Natural killer cell (primary cell): ENCODE measurements at places on chromosomes 5 and 9.
A peak's percentile ranks its signal among the peaks of the same experiment; 100 is the strongest.

- H3K36me3 ChIP-seq, result no peaks in the 10 kb centered on the region
- DNase-seq, result no peak
- H3K27ac ChIP-seq, result no peak overlapping the region
These were observed 244.8 kb upstream of the HAPLN1 start for GRCh38 chr5:83965441-83965840.

DNA sequence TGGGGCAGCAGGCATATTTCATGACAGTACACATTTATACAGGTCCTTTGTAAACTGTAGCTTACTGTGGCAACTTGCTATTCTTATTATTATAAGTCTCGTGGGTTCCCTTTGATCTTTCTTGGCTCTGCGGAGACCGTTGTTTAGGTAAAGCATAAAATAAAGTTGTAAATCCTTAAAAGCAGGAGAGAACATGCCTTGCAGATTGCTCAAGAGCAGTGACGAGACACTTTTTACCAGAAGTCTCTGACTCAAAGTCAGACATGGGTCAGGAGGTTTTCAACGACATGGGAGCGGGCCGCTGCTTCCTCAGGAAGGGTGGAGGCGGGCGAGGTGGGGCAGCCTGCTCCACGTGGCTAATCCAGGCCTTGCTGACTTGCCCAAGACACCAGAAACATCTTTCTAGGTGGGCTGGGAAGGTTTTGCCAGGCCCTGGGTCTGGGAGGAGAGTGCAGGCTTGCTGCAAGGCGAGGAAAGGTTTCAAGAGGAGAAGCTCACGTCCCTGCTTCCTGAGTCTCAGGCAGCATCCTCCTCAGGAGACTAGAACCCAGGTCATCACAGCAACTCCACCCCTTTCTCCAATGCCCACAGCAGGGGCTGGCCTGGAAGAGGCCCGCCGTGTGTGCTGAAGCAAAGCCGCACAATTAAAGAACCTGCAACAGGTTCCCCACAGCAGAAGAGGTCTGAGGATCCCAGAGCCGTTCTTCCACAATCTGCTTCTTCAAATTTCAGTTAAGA lies 6.5 kb downstream of the TBC1D2 start:
- no peak overlapping the region for H3K4me3 ChIP-seq
- peaks cover 17% of the 10 kb centered on the region for H3K4me1 ChIP-seq
- H3K36me3 ChIP-seq, result peaks cover 3% of the 10 kb centered on the region
- H3K27ac ChIP-seq, result peak overlapping the region; percentile 37
- DNase-seq, result no peak

- no peaks in the 10 kb centered on the region for H3K4me1 ChIP-seq
- no peaks in the 10 kb centered on the region for H3K36me3 ChIP-seq
- H3K4me3 ChIP-seq, result no peak overlapping the region
- no peak overlapping the region for H3K27ac ChIP-seq
- H3K27me3 ChIP-seq, result no peaks in the 10 kb centered on the region
These were observed 88.9 kb upstream of the MRPS30 start for GRCh38 chr5:44719856-44720255.

GRCh38 chr5:88288528-88289197 lies 20.0 kb upstream of the TMEM161B start:
- peaks cover 6% of the 10 kb centered on the region for H3K36me3 ChIP-seq
- H3K27ac ChIP-seq, result no peak overlapping the region
- H3K27me3 ChIP-seq, result no peaks in the 10 kb centered on the region
- no peak for DNase-seq
- H3K4me1 ChIP-seq, result no peaks in the 10 kb centered on the region
